ENCODE measurements at places on chromosomes 5 and 9. TPM values are rescaled to one million over a fixed set of nuclear protein-coding genes. Genes with fewer than 3 reads are reported as not detected.

DNA sequence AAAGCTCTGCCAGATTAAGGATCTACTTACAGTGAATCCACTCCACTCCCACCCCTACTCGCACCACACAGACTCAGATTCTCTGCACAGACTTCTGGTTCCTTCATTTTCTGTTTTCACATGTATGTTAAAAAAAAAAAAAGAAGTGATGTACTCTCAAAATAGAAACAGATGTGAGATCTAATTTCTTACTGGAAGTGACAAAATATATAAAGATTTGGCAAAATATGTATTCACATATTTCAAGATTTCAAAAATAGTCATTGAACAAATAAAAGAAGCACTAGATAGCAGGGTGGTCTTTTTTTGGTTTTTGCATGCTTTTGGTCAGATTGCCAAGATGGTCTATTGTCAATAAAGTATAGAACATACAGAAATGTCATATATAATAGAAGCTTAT lies 379.2 kb downstream of the TMEM167A start:
- DNase-seq = no peak

Gene C5
- 1.4 TPM for total RNA-seq

DNA sequence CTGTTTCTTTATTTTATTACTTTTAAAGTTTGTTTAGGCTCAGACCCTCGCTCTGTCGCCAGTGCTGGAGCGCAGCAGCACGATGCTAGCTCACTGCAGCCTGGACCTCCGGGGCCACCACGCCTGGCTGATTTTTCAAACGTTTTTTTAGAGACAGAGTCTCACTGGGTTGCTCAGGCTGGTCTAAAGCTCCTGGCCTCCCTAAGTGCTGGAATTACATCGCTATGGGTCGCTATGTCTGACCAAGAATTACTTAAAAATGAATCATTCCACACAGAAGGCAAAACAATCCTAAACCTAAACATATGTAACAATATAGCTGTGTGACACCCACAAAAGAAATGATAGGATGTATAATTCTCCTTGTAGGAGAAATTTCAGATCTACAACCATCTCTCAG lies 86.9 kb upstream of the SIMC1 start:
- DNase-seq = no peak

DNA sequence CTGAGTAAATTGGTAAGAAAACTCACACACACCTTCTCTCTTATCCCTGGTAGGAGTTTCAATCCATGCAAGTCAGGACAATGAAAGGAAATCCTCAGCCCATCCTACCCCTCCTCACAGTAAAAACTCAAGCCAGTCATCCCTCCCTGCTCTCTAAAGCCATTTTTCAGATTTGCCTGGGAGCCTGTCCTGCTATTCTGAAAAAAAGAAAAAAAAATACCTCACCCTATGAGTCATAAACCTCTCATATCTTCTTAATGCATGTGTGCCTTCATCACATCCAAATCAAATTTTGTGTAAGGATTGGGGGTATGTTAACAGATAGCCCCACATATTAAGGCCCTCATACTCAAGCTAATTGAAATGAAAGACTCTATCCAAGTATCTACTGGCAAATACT lies 14.1 kb downstream of the UGT3A2 start:
- DNase-seq = no peak

DNA sequence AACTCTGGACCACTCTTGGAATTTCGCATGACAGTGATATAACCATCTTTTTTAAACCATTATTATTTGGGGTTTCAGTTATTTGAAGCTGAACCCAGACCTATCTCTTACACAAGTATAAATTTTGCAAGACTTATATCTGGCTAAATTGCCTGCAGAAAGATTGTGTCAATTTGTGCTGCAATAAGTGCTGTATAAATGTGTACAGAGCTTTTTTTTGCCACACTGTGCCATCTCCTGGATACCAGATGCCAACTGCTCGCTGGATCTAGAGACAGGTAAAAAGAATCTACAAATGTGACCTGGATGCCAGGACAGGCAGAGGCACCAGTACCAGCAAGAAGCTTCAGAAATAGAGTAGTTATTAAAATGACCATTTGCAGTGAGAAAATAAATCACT lies 25.9 kb upstream of the TTC39B start:
- no peak for DNase-seq

- no peak for DNase-seq
Measured at GRCh38 chr5:126808521-126808988, 31.6 kb downstream of the LMNB1 start.

Gene STK10
- total RNA-seq = 42.9 TPM

DNA sequence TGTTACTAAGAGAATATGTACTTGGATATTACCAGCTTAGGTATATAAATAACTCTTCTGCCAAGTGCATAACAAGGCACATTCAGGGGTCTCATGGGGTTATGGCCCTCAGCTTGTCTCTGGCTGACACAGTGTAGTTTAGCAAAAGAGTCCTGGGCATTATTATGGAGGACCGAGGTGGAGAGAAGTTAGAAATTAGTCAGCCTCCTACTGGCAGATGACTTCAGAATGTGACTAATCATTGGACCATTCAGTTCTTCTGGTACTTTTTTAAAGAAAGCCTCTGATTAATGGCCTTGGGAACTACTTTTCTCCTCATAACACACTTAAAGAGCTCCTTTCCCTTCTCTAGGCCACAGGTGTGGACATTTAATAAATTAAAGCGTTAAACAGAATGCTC lies 178.9 kb downstream of the SH3GL2 start:
- DNase-seq = no peak

DNA sequence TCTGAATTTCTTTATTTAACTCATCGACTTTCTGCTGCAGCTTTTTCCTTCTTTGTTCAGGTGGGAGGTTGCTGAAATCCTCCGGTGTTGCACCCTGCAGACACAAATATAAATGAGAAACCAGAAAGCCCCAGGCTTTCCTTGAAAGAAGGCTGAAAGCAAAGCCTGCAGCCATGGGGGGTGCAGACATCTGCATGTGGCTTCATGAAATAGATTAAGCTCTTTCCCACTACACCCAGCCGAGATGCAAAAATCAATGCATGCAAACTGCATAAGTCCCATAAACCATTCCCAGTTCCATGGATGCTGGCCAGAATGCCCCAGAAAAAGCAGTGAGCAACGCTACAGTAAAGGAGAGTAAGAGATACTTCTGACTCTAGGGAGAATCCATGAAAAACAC lies 73.6 kb downstream of the USP20 start:
- no peak for DNase-seq

- no peak for DNase-seq
Measured at GRCh38 chr5:37932450-37932849, 92.6 kb upstream of the GDNF start.

DNA sequence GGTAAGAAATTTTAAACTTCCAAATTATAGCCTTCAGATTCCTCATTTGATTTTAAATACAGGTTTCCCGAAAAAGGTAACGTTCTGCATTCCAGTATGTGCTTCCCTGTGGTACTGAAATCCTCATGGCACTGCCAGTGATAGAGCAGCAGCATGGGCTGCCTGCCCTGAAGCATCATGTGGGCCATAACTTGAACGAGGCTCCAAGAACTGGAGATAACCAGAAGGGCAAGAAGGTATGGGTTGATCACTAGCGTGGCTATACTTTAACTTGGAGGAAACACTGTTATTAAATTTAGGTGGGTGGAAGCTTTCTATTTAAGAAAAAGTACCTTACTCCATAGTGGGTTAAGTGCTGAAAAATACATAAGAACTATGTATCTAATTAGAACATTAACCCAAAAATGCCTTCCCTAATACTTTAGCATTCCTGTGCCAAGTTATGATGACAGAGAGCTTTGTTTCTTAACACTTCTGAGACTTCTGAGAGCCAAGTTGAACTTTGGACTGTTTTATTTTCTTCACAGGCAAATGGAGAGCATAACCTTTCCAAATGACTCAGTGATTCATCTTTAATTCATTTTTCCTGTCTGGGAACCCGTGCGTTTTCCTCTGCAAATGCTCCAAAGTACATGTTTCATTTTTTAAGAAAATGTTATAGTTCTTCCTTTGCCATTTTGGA lies 191.5 kb upstream of the GNA14 start:
- DNase-seq = no peak

Gene UHRF2
- 97.4 TPM for total RNA-seq

Gene ADRA1B
- not detected for total RNA-seq

Gene ARSI
- not detected for total RNA-seq

Data from activated naive CD4-positive, alpha-beta T cell treated with anti-CD3 and anti-CD28 coated beads, Interleukin-2, amount 50 U/mL, for 72 hours (primary cell).